ENCODE measurements at places on chromosomes 3 and 15.

- no peak for DNase-seq
Observed at GRCh38 chr15:60408463-60408981, 10.7 kb upstream of the ANXA2 start.

GRCh38 chr3:106256249-106256957 is 387.6 kb upstream of the CBLB start:
- no peak for DNase-seq

DNA sequence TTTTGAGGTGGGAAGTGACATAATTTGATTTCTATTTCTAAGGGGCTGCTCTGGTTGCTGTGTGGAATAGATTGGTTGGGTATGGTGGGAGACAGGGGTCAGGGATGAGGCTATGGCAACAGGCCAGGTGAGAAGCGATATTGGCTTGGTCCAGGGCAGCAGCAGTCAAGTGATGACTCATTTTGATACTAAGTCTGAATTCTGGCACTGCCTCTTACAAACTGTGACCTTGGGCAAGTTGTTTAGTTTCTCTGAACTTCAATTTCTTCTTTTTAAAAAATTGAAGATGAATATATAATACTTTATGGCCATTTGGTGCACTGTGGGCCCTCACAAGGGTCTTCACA is 40.4 kb upstream of the CLSTN2 start:
- DNase-seq: no peak

DNA sequence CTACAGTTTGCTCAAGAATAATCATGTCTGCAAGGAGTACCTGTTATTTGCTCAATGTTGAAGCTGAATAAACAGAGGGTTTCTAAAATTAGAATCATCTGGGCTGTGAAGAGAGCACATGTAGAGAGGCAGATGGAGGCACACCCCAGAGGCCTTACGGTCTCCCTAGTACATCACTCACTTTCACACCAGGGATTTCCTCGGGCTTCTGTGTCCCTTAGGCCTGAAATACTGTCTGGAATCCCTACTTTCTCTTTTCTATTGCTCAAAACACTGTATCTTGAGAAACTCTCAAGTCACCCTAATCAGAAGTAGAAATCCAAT is 473.7 kb upstream of the ROBO2 start:
- DNase-seq: no peak

Data from ELF-1 (cell line).